Fibroblast of skin of right biceps (primary cell): ENCODE measurements at places on chromosomes 16 and 17.
A peak's percentile ranks its signal among the peaks of the same experiment; 100 is the strongest.

DNA sequence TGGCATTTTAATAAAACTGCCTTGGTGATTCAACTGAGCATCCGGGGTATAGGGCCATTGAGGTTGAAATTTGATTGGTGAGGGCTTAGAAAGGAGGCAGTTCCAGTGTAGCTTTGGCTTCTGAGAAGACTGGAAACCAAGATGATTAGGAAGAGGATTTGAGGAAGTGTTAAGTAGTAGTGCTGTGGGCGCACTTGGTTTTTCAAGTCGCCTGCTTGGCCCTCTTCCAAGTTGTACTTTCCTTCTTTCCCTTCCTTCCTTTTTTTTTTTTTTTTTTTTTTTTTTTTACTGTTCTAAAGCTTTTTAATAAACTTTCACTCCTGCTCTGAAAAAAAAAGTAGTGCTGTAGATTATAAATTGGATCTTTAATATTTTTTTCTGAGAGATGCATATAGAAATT, 320.5 kb downstream of the UTP18 start:
- DNase-seq, result no peak

GRCh38 chr16:31298340-31298739, 38.6 kb downstream of the ITGAM start:
- no peak for DNase-seq

GRCh38 chr17:34246881-34247280, 8.2 kb upstream of the CCL2 start:
- DNase-seq, result no peak

- no peak for DNase-seq
Observed at GRCh38 chr17:70961341-70961740, 792.0 kb downstream of the KCNJ2 start.

DNA sequence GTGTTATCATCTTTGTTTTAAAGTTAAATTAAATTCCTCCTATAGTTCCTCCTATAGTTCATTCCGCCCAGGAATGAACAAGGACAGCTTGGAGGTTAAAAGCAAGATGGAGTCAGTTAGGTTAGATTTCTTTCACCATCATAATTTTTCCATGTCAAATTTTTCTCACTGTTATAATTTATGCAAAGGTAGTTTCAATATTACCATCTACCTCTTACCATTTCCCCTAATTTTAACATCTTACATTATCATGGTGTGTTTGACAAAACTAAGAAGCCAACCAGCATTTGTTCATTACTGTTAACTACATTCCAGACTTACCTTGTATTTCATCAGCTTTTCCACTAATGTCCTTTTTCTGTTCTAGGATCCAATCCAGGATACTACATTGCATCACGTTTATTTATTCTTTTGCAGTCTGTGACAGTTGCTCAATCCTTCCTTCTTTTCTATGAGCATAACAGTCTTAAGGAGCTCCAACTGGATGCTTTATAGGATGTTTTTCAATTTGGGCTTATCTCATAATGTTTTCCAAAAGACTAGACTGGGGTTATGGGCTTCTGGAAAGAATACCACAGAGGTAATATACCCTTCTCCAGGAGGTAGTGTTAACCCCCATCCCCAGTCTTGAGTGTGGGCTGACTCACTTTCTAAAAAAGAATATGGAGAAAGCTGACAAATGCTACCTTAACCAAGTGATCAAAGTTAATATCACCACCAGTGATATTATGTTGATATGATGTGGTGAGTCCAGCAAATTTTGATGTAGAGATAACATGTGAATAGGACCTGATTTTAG, 158.5 kb downstream of the PPM1E start:
- DNase-seq, result peak; percentile 46

GRCh38 chr17:79515646-79516571, 94.9 kb downstream of the RBFOX3 start:
- no peak for DNase-seq

GRCh38 chr17:73465953-73466230, 154.1 kb upstream of the CDC42EP4 start:
- no peak for DNase-seq

DNA sequence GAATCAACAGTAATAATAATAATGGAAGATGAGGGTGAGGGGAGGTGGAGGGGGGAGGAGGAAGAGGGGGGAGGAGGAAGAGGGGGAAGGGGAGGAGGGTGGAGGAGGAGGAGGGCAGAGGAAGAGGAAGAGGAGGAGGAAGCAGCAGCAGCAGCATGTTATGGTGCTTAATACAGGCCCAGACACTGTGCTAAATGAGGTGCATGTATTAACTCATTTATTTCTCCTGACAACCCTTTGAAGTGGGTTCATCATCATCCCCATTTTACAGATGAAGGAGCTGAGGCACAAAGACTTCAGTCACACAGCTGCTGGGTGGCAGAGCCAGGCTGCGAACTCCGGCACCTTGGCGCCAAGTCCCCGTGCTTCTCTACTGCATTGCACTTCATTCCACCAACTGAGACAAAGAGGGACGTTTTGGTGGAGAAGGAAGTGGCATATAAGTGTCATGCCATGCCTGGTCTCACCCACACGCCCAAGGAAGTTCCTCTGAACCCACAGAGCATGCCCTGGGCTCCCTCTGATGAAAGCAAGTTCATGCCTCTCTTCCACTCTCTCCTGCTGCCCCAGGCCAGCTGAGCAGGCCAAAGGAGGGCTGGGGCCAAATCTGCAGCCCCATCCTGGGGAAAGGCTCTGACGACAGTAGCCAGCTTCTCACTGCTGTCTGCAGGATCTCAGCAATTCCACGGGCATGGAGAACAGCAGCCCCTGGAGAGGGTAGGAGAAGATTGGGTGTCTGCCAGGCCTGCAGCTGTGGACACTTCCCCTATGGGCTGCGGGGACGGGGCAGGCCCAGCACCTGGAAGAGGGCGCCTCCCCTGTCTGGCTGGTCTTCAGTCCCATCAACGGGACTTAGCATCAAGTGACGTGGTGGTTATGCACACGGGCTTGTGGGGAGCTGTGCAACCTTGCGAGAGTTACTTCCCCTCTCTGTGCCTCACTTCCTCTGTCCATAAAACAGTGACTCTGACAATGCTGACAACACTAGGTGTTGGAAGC, 21.8 kb downstream of the XYLT1 start:
- no peak for DNase-seq

DNA sequence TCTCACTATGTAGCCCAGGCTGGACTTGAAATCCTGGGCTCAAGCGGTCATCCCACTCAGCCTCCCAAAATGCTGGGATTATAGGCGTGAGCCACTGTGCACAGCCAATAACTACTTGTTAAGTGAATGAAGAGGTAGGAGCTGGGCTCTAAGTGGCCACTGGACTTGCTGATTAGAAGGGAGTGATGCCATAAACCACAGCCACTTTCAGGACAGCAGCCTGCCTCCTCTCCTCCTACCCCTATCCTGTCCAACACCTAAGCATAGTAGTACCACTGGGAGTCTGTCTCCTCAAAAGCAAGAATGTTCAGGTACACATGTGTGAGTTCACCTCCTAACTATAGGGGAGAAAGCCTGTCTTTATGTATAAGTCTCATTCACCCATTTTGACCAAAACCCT, 12.2 kb upstream of the COG7 start:
- no peak for DNase-seq

- peak; percentile 31 for DNase-seq
Observed at GRCh38 chr17:72977771-72978417, 114.6 kb downstream of the SLC39A11 start.

GRCh38 chr17:64229815-64230728, 33.0 kb downstream of the TEX2 start:
- DNase-seq, result no peak

DNA sequence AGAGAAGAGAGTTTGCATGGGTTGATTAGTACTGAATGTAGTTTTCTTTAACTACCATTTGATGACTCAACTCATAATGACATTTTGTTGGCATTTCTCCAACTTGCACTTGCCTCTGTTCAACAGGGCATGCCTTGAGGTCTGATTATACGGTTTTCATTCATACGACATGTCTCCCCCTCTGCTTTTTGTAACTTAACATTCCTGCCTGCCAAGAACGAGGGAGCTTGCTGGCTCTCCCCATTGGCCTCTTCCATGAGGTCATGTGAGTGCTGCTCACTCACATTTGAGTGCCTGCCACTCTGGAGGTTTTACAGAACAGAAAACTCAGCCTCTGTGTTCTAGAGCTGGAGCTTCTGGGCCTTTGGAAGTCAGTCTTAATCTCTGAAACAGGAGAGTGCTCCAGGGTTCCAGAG, 19.7 kb downstream of the MAP2K6 start:
- DNase-seq, result peak; percentile 45

DNA sequence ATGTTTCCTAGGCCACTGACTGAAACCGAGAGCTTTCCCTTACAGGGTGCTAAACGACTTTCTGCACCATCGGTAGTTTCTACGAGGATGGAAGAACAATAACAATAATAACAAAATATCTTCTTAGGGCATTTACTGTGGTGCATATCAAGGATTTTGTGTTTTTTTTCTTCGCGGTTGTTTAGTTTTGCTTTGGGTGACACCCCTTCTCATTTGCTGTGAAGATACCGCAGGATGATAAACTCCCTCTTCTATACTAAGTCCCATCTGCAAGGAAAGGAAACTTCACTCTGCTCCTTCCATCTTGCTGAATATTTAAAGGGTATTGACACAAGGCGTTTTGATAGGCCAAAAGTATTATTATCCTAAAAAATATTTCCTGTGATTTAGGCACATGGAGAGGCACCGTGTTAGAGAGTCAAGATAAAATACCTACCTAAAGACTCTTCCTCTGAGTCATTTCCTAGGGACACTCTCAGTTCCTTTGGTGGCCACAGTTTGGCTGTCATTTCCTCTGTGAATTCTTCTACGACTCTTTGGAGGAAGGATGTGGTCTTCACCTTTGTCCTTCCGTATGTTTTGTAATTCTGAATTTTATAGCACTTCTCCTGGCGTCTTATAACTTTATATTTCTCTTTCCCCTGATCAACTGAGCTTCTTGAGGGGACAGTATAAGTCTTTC, 318.8 kb downstream of the CDH13 start:
- DNase-seq, result peak; percentile 18

DNA sequence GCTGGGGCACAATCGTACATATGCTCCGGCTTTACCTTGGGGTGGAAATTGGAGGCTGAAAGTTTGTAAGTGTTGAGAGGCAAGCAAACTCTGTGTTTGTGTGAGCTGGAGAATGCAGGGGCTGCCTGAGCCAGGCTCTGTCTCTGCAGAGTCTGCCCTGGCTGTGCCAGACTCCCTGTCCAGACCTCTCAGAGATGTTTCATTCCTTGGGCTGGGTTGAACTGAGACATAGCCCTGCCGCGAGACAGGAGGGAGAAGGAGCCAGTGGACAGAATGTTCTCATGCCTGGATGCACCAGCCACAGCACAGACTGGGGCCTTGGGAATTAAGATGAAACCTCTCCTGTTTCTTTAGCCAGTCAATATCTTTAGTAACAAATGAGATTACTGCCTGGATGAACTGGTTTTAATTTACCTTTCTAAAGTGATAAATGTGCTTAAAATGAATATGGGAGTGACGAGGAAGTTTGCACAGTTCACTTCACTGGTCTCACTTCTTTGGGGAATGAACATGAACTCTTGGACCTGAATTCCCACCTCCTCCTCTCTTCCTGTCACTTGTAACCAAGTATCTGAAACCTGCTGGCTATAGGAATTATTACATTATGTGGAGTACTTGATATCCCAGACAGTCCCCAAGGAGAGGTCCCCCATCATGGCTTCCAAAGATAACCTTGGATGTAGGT, 40.1 kb downstream of the YPEL2 start:
- no peak for DNase-seq

- peak; percentile 34 for DNase-seq
Observed at GRCh38 chr17:52026075-52026474, 132.4 kb downstream of the CA10 start.

GRCh38 chr16:57213462-57213861, 27.3 kb downstream of the RSPRY1 start:
- no peak for DNase-seq

GRCh38 chr17:65850486-65850885, 289.0 kb upstream of the AXIN2 start:
- DNase-seq, result peak; percentile 64

- no peak for DNase-seq
Observed at GRCh38 chr16:73095142-73095820, 47.4 kb upstream of the ZFHX3 start.
